ENCODE measurements at places on chromosomes 5 and 9.

DNA sequence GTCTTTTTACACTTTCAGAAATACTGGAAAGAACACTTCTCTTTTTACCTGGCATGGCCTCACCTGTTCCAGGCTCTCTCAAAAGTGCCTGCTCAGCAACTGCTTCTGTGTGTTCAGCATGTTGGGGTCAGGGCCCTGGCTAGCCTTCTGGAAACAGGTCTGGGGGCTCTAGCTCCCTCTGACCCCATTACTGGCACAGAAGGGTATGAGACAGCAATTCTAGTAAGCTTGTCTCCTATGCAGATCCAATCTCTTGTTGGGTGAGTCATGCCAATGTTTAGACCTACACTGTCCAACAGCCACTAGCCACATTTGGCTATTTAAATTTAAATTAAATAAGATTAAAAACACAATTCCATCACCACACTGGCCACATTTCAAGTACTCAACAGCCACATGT lies 80.8 kb downstream of the MAPKAP1 start:
- no peak for DNase-seq

DNA sequence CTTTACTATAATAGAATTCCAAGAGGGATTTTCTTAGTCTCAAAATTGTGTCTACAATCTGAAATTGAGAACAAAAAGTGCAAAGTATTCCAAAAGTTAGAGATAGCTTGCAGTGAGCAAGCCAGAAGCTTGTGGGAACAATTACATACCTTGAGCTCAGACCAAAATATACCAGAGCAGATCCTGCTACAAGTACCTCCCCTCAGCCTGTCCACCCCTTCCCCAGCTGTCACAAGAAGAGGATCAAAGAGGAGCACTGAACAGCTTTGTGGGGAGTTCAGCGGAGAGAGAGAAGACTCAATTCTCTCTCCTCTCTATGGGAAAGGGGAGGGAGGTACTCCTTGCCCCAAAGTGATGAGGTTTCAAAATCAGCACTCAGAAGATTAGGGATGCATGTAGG lies 869.2 kb upstream of the DMAC1 start:
- DNase-seq: no peak

DNA sequence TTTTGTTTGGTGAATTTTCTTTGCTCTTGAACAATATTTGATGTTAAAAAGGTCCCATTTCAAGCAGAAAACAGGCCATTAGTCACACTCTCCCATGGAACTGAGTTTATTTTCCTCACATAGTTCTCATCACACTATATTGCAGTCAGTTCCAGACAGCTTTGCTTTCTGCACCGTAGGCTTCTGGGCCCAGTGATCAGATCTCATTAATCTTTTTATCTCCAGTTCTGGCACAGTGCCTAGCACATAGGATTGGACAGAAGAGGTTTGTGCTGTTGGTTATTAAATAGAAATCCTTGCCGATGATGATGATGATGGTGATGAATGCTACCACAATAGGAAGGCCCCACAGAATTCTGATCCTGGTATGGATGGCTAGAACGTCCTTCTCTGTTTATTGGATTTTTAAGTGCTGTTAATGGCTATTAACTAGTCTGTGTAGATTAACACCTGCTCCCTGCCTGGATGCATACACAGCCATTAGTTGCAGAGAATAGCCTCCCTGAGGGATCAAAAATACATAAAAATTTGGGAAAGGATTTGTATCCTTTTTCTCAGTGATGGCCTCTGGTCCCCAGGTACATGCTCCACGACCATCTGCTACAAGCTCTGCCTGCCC lies 52.0 kb upstream of the NTRK2 start:
- no peak for DNase-seq

- no peak for DNase-seq
These were observed 141.4 kb downstream of the KIF4B start for GRCh38 chr5:155154973-155155372.

DNA sequence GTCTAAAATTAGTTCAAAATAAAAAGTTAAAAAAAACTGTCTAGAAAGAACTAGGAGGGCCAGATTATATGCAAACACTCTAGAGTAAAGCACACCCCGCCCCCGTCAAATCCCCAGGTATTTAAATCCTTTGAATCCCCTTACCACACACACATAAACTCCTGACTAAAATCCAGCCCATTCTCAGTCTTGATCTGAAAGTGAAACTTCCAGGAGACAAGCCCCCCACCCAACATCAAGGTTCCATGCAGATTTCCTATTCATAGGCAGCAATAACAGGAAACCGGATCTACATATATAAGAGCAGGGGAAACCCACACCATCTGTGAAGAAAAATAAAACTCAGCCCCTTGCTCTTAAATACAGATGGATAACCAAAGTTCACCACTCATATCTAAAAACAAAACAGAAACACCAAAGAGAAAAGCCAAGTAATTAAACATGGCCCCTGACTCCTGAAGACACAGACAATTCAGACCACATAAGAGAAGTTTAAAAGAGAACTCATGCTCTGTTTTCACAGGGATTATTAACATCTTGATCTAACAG lies 42.3 kb downstream of the MARCHF3 start:
- DNase-seq: peak; percentile 43

- no peak for DNase-seq
These were observed 676.5 kb downstream of the DMRTA1 start for GRCh38 chr9:23123048-23123632.

GRCh38 chr5:171264843-171265242 lies 44.2 kb upstream of the TLX3 start:
- peak; percentile 15 for DNase-seq

- no peak for DNase-seq
These were observed 101.6 kb downstream of the NREP start for GRCh38 chr5:111655169-111655924.

DNA sequence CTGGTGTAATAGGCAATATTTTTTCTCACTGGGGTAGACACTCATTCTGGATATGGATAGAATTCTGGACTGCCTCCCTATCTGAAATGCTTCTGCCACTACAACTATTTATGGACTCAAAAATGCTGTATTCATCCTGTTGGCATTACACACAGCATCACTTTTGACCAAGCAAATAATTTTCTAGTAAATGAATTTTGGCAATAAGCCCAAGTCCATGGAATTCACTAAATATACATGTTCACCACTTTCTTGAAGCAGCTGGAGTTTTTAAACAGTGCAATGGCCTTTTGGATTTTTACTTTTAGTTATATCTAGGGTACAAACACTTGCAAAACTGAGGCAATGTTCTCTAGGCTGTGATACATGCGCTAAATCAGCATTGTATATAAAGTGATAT lies 724.9 kb upstream of the EDIL3 start:
- no peak for DNase-seq

DNA sequence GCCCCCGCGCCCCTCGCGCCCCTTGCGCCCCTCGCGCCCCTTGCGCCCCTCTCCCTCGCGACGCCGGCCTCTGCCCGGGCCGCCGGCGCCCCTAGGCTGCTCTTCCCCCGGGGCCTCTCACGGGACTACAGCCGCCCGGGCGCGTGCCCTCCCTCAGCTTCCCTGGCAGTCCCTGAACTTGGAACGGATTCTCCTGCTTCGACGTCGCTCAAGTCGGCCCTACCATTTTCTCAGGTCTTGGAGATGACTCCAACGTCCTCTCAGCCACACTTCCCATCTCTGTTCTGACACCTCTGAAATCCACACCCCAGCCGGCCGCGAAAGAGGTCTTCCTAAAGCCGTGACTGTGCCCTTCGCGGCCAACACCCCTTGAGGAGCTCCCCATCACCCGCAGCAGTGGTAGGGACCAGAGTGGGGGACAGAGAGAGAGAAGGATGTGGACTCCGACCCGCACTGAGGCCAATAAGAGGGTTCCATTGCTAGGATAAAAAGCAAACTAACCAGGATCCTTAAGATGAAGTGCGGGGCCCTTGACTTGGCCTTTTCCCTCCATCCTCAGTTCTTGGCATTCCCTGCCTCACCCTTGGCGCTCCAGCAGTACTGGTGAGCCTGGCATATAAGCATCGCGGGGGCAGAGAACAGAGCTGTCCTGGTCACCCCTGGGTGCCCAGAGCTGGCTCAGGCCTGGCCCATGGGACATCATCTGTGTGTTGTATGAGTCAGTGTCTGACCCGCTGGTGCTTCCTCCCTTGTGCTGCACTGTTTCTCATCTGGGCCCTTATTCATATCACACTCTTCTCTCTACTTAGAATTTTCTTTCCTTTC lies 38.6 kb upstream of the GARNL3 start:
- no peak for DNase-seq

GRCh38 chr5:10854506-10855277 lies 93.7 kb upstream of the DAP start:
- no peak for DNase-seq

- DNase-seq: no peak
These were observed 67.8 kb downstream of the MAN2A1 start for GRCh38 chr5:109757490-109757889.

DNA sequence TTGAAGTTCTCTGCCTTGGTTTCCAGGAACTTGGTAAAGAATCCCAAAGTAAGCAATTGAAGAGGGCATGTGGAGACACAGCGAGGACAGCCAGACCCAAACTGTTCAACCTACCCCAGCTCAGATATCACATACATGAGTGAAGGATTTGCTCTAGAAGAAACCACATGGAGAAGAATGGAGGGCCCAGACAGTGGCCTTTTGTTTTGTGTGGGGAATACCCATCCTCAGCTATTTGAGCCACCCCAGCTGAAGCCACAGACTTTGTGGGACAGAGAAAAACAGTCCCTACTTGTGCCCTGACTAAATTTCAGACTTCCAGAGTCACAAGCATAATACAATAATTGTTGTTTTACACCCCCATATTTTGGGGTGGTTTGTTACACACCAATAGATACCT lies 387.1 kb downstream of the ZSWIM6 start:
- DNase-seq: no peak

DNA sequence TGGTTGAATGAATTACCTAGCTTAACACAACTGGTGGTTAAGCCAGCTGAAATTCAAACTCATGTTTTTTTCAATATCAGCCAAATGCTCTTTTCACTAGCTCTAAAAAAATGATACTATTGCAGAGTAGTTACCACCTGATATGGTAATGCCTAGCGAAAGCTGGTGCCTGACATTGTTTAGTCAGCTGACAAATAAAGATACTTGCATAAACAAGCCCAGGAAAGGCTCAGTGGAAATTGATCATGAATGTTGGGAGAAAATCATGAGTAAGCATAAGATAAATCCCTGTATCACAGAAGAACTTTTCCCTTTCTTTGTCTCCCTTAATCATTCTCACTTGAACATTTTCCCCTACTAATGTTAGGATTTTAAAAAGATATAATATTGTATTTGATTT lies 54.6 kb downstream of the FGF10 start:
- no peak for DNase-seq

GRCh38 chr5:153159616-153160015 lies 330.9 kb upstream of the GRIA1 start:
- no peak for DNase-seq

DNA sequence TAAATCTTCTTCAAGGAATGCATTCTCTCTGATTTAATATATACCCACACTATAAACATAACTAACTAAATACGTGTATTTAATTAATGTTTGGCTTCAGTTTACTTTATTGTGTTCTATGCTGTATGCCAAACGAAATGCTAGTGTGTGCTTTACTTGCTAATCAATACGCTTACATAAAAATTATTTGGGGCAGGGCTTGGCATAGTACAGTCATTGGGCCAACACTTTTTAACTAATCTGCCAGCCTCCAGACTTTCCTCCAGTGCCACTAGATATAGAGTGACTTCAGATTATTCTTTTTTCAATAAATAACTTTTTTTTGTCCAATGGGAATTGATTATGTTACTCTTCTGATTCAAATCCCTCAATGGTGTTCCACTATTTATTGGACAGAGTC lies 8.7 kb upstream of the CARNMT1 start:
- DNase-seq: no peak

- no peak for DNase-seq
These were observed 5.7 kb downstream of the ZNF366 start for GRCh38 chr5:72501488-72501887.

DNA sequence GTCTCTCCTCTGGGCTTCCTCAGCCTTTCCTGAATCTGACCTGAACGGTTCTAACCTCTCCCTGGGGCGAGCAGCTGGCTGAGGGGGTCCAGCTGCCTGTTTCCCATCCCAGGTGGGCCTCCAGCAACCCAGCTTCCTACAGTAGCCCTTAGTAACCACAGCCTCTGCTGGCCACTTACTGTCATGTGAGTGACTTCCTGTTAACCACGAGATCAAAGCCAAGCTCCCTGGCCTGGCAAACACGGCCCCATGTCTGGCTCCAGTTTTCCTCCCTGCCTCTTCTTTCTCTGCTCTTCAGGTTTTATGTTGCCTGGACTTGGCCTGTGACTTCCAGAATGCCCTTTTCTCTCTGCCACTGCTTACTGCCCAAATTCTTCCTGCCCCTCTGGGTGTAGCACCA lies 47.2 kb upstream of the DAB2IP start:
- no peak for DNase-seq

- no peak for DNase-seq
These were observed 129.7 kb upstream of the MTAP start for GRCh38 chr9:21672761-21673160.

DNA sequence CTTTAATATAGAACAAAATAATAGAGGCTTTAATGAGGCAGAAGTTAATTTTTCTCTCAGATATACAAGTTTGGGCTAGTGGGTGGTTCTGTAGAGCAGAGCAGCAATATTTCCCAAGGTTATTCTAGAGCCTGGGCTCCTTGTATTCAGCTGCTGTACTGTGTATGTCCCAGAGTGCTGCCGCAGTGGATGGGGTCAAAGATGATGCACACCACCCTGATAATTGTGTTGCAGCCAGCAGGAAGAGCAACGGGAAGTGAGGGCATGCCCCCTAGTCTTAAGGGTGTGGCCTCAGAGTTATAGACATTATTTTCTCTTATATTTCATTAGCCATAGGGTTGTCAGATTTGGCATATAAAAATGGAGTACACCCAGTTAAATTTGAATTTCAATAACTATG lies 23.9 kb upstream of the KIF4B start:
- DNase-seq: no peak

GRCh38 chr5:174177976-174178605 lies 132.6 kb downstream of the NSG2 start:
- DNase-seq: no peak

GRCh38 chr9:76333964-76334363 lies 60.3 kb downstream of the RFK start:
- no peak for DNase-seq

DNA sequence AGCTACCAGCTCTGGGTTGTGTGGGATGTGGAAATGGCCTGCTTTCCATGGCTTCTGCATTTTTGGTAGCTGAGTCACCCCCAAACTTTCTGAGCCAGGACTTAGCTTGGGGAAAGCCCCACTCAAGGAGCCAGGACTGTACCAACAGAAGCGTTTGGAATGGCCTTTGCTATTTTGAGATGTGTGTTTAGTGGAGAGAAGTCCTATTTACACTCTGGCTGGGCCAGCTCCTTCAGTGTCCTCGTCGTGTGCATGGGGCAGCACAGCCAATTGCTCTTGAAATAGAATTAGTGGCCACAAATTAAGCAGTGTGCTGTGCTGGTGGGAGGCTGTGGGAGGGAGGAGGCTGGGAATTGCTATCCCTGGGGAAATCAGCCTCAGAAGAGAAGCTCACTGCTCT lies 51.6 kb downstream of the ENTREP1 start:
- no peak for DNase-seq

DNA sequence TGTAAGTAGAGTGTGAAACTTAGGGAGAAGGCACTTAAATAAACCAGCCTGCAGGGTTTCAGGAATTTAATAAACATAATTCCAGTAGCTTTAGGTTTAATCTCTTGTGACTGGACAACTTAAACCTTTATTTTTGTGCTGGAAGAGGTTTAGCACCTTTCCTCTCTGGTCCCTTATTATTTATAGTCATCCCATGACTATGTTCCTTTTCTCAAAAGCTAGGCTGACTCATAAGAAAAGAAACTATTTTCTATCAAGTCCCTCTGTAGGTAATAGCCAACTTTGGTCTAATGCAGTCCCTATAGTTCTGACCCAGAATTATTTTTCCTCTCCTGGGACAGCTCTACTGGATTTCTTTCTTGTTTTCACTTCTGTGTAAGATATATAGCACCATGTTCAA lies 588.9 kb downstream of the NR2F1-AS1 start:
- DNase-seq: no peak
